ENCODE measurements at places on chromosomes 3 and 15. TPM values are rescaled to one million over a fixed set of nuclear protein-coding genes. Genes with fewer than 3 reads are reported as not detected.

Gene SH2D7
- not detected for total RNA-seq

GRCh38 chr3:127015282-127016042 lies 32.5 kb downstream of the PLXNA1 start:
- no peak overlapping the region for H3K27ac ChIP-seq
- DNase-seq, result no peak
- H3K27me3 ChIP-seq, result no peaks in the 10 kb centered on the region
- H3K36me3 ChIP-seq, result peaks cover 2% of the 10 kb centered on the region
- H3K4me1 ChIP-seq, result no peaks in the 10 kb centered on the region

GRCh38 chr3:56782906-56783305 lies 18.8 kb downstream of the ARHGEF3 start:
- no peak overlapping the region for H3K4me3 ChIP-seq
- H3K4me1 ChIP-seq, result peaks cover 41% of the 10 kb centered on the region
- no peak for DNase-seq
- H3K27me3 ChIP-seq, result no peaks in the 10 kb centered on the region
- peak overlapping the region; percentile 50 for H3K27ac ChIP-seq

- no peak overlapping the region for H3K27ac ChIP-seq
- H3K4me1 ChIP-seq, result no peaks in the 10 kb centered on the region
- no peak overlapping the region for H3K4me3 ChIP-seq
- H3K36me3 ChIP-seq, result no peaks in the 10 kb centered on the region
Measured at GRCh38 chr3:154766765-154767503, 313.2 kb upstream of the MME start.

GRCh38 chr3:98581474-98581873 lies 11.9 kb downstream of the CPOX start:
- no peaks in the 10 kb centered on the region for H3K27me3 ChIP-seq
- DNase-seq, result no peak
- no peak overlapping the region for H3K4me3 ChIP-seq
- H3K27ac ChIP-seq, result no peak overlapping the region

Data from psoas muscle (tissue), 8 donors.